ENCODE measurements at places on chromosomes 16 and 17.

- no peak for DNase-seq
Observed at GRCh38 chr17:973053-973452, 6.5 kb downstream of the NXN start.

GRCh38 chr17:78128551-78129350 lies at the start of gene TMC6:
TSS of gene TMC6 (minus strand) at chr17:78128755. CDS start at chr17:78126832, 1,923 bp downstream.
- DNase-seq = peak; percentile 83

- DNase-seq = no peak
Observed at GRCh38 chr16:3285131-3285530, 1.8 kb downstream of the ZNF263 start.

- no peak for DNase-seq
Observed at GRCh38 chr16:22292320-22292719, 4.9 kb upstream of the POLR3E start.

- DNase-seq = peak; percentile 24
Observed at GRCh38 chr16:69741951-69742904, 12.5 kb downstream of the NOB1 start.

DNA sequence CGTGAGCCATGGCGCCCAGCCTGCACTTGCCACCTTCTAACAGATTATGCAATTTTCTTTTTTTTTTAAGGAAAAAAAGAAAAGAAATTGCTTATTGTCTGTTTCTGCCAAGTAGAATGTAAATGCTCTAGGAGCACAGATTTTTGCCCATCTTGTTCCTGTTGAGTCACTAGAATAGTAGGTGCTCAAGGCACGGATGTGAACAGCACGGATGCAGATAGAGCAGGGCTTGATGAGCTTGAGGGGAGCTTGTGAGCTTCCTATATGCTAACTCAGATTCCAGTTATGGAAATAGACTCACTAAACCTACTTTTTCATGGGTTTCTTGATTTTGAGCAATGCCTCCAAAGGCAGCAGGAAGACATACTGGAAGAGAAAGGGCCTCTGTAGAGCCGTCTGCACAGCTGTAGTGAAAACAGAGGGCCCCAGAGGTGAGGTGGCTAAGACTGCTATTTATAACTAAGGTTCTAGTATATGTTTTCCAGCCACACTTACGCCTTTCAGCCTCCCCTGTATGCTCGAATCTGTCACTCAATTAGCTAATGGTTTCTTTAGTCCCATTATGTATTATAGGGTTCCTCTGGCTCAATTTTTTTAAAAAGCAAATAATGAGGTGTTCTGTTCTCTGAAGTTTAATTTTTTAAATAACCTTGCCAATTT lies 72.8 kb downstream of the WWP2 start:
- DNase-seq = no peak

DNA sequence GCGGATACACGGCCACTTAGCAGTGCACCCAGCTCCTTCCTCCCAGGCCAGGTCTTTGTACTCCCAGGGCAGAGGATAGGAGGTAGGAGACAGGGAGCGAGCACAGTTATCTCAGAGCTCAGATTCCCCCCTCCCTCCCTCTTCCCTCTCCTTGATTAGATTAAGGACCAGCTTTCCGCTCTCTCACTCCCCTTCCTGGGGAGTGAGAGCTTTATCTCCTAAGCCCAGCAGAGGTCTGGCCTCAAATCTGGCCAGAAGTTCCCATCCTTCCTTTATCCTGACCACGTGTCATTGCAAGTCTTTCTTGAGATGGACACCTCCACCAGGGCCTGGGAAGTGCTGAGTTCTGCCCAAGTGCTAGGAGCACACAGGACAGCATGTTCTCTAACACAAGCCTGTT lies 5.1 kb downstream of the ARL4D start:
- no peak for DNase-seq

Measured in left lung (tissue), 14 donors.